Stimulated activated CD4-positive, alpha-beta T cell treated with anti-CD3 and anti-CD28 coated beads, Interleukin-1b, Interleukin-23, amount 100 ng/mL, for 1 hour (primary cell): ENCODE measurements at places on chromosomes 6 and 20.
A peak's percentile ranks its signal among the peaks of the same experiment; 100 is the strongest.

GRCh38 chr6:128275681-128276080 lies 244.7 kb downstream of the PTPRK start:
- no peak for DNase-seq

DNA sequence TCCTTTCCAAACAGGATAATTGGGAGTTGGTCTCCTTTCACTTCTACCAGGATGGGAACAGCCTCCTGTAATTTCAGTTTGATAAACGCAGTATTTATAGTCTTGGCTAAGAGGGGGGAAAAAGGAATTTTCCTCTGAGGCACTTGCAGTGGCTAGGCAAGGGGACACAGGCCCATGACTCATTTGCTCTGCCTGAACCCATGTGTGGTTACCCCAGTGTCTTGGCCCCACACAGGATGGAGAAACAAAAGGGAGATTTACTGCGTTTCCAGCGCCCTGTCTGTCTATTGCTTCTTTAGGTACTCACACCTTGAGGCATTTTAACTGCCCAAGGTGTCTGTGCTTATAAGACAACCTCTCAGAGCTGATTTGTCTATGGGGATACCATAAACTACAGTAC lies 74.8 kb upstream of the NEDD9 start:
- DNase-seq: no peak

DNA sequence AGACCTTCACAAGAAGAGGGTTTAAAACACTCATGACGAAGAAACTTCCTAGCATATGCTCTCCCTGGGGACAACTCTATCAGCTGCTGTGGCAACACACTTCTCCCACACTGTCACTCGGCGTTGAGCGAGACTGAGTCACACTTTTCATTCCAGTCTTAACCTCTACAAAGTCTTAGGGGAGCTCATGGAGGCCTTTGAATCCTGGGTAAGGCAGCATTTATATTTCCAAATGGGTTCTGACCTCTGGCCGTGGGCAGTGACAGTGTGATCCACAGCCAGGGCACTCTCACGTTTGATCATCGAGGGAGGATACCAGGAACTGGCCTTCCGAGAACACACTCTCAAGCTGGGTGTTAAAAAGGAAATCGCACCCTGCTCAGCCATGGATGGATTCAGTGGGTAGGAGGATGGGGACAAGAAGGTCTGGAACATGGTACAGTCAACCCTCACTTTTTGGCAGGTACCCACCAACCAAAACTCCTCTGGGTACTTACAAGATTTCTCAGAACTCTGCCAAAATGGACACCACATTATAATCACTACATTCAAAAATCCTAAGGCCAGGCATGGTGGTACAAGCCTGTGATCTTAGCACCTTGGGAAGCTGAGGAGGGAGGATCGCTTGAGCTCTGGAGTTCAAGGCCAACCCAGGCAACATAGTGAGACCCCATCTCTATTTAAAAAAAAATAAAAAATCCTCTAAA lies 19.6 kb downstream of the RRBP1 start:
- DNase-seq: no peak

- no peak for DNase-seq
These were observed 23.4 kb upstream of the HLA-DQB1 start for GRCh38 chr6:32689531-32690501.

DNA sequence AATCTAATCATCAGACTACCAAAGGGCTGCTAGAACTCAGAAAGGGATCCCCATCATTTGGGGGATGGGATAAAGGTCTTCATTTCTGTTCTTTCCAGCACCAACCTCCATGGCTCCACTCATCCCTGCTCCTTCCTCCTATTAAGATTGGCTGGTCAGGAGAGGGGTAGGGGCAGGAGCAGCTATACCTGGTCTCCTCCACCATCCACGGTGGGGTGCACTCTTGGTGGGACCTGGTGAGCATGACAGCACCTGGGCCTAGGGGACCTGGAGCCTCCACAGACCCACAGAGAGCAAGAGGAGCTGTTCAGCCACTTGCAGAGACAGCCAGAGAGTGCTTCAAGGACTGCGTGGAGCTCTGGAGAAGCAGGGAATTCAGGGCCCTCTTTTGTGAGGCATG lies 6.1 kb upstream of the ULBP2 start:
- no peak for DNase-seq

DNA sequence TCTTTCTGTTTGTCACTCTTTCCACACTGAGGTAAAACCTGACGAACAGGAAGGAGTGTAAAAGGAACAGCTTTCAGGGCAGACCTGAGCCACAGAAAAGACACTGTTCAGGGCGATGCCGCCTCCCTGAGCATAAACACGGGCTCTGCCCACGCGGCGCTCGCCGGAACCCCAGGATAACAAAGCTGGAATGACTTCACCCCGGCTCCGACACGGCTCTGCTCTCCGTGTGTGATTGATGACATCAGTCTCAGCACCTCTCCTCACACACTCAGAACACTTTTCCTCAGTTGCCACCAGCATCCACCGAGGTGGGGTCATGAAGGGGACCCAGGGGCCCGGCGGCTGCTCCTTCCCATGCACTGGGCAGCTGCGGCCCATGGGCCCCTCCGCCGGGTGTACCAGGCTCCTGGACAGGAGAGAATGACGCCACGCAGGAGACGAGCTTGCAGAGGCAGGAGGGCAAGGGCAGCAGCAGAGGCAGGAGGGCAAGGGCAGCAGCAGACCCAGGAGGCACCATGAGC lies 43.6 kb downstream of the DLL1 start:
- DNase-seq: no peak

GRCh38 chr6:157410045-157410444 lies 29.1 kb downstream of the ZDHHC14 start:
- no peak for DNase-seq

DNA sequence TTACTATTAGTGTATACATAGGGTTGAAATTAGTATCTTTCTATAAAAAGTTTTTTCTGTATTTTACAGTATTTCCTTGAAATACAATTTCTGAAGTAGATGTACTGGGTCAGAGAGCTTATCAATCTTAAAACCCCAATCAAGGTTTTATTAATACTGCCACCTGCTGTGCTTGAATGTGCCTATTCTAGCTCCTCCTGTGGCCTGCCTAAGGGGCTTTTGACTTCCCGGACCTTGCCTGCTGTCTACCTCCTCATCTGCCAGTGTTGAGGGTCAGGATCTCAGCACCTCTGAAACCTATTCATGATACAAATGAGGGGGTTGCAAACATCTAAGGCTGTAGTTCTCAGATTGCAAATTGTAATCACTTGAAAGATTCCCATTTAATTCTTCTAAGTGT lies 9.2 kb downstream of the PACRG start:
- DNase-seq: no peak

GRCh38 chr6:158766621-158767455 lies 52.3 kb downstream of the EZR start:
- DNase-seq: no peak

GRCh38 chr6:106972500-106972899 lies 2.0 kb downstream of the CD24 start:
- DNase-seq: no peak

DNA sequence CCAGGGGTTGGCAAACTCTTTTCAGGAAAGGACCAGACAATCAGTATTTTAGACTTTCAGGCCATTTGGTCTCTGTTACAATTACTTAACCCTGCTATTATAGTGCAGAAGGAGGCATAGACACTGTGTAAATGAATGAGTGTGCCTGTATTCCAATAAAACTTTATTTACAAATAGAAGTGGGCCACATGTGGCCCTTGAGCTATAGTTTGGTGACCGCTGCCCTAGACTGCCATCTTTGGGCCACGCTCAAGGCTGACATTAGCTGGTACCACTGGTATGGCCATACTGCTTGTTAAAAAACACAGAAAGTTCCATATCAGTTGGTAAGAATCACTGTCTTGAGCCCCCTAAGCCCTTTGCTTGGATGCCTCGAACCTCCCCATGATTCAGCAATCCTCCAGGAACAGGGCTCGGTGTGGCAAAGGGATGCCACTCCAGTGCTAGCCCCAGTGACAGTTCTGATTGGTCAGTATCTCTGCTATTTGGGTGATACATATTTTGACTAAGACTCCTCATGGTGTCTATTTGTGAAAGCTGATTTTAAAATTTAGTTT lies 23.3 kb upstream of the SNRNP48 start:
- no peak for DNase-seq

DNA sequence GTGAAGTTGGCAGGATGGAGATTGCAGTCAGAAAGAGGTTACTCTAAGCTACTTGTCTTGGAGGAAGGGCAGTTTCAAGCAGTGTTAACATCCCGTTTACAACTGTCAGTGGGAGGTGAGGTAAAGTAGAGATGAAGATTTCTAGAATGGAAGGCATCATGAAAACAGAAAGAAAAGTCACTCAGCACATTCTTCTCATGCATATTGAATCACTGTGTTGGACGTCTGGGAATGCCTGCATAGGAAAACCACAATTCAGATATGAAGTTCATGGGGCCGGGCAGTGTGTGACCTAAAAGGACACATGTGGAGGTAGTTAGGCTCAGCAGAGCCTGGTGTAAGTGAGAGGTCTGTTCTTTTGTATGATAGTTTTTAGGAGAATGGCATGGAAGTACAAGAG lies 73.5 kb upstream of the LAMP5 start:
- DNase-seq: no peak

GRCh38 chr6:166678426-166678825 lies 51.4 kb upstream of the RPS6KA2 start:
- DNase-seq: no peak

- no peak for DNase-seq
These were observed 2.1 kb upstream of the RPS12 start for GRCh38 chr6:132812255-132812732.

DNA sequence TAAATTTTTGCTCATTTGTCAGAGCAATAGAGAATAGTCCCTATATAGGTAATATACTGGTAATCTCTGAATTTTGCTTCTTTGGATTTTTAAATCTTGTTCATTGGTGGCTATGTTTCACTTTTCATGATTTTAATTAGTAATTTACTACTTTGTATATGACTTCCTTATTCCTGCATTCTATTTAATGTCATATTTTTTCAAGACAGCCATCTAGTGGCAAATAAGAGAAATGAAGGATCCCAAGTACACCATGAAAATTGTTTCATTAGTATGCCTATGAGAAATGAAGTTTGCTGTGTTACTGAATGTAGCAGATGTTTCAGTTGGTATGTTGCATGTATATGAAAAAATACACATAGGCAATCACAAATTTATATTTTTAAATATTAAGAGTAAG lies 82.4 kb downstream of the ZNF292 start:
- no peak for DNase-seq

- no peak for DNase-seq
These were observed 125.8 kb upstream of the BCLAF1 start for GRCh38 chr6:136415351-136416007.

- DNase-seq: no peak
These were observed 201.8 kb upstream of the LRFN2 start for GRCh38 chr6:40788661-40789655.

DNA sequence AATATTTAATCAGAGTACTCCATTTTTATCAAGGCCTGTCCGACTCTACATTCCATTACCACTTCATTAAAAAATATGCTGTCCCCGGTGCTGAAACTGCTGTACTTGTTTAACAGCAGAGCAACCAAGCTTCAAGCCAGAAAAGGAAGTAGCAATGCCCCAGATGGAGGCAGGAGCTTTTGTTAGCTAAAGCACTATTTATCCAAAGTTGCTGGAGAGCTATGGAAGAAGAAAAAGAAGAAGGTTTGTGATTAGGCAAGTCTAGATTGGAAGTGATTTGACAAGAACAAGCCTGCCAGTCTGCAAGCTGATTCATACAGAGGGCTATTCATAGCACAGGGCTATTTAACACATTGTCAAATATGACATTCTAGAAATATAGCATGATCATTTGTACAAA lies 160.9 kb upstream of the SPTLC3 start:
- no peak for DNase-seq

DNA sequence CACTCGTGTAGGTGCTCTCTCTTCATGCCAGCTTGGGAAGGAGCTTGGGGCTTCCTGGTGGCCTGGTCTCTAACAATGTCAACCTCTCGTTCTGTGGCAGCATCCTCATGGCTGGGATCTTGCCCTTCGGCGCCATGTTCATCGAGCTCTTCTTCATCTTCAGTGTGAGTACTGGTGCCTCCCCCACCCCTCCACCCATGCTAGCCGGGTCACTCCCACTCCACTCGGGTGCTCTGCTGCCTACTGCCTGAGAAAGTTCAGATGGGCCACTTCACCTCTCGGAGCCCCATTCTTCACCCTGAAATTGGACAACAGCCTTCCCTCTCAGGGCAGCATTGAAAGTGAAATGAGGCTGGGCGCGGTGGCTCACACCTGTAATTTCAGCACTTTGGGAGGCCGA lies 48.8 kb downstream of the TM9SF4 start:
- DNase-seq: no peak

- no peak for DNase-seq
These were observed 126.5 kb downstream of the REV3L start for GRCh38 chr6:111356551-111356950.

- DNase-seq: no peak
These were observed 43.3 kb downstream of the SLC26A8 start for GRCh38 chr6:35980991-35981645.

DNA sequence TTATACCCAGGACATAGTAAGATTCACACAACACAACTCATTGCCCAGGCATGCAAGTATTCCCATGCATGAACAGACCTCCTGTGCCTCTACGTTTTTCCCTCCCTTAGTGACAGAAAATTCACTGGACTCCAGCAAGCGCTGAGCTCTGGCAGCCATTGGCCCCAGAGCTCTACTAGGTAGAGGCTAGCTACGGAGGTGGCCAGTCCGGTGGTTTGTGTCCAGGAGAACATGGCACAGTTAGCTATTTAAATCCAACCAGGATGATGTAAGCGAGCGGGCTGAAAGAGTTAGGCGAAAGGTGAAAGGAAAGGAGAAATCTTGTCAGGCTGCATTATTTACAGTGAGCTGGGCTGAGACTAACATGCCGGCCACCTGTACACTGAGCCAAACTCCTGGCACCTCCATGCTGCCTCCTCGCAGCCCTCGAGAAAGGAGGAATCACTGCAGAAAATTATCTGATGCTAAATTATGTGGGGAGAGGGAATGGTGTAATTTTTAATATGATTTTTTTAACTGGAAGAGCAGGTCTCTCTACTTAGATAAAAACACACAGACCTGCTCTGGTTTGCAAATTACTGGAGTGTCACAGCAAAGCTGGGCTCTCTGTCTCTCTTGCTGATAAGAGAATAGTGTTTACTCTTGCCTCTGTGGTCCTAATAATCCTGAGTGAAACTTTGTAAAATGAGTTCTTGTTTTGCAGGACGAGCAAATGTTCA lies 50.1 kb upstream of the ARMC2 start:
- no peak for DNase-seq

DNA sequence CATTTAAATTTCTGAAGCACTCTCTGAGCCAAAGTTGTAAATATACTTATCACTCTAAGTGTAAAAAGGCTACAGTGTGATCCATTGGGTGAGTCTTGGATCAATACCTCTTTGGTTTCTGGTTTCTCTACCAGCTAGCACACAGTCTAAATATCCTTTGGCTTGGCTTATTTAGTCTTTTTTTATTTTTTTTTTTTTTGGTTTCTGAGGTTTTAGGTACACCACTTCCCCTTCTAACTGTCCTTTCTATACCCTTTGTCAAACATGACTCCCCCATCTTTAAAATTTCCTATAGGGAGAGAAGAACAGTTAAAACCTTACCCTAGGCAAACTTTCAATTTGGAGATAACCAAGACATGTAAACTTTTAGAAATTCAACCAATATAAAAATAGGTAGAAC lies 379.0 kb downstream of the PHF3 start:
- DNase-seq: no peak

- peak; percentile 11 for DNase-seq
These were observed 27.9 kb upstream of the RTF2 start for GRCh38 chr20:56440346-56441007.

- DNase-seq: no peak
These were observed 120.2 kb upstream of the LOC128125822 start for GRCh38 chr6:63452125-63452524.

- DNase-seq: no peak
These were observed 114.4 kb downstream of the FOXC1 start for GRCh38 chr6:1724124-1724523.
